ENCODE measurements at places on chromosomes 16 and 17.

DNA sequence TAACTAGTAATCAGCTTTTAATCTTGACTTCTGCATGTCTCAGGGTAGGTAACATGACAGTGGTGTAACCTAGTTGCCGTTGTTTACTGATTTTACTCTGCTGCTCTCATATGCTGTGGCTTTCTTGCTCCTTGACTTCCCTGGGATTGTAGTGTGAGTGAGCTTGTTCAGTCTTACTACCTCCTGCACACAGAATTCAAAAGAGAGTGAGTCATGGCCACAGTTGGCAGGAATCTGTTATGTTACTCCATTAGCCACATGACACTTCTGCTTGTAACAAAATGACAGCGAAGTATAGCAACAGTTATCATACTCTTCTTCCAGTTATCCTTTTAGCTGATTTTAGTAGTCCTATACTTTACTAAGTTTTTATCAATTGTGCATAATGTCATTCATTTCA, 18.8 kb downstream of the TNRC6A start:
- no peak for DNase-seq

- DNase-seq: no peak
These were observed 10.0 kb downstream of the SLC46A1 start for GRCh38 chr17:28395968-28396367.

DNA sequence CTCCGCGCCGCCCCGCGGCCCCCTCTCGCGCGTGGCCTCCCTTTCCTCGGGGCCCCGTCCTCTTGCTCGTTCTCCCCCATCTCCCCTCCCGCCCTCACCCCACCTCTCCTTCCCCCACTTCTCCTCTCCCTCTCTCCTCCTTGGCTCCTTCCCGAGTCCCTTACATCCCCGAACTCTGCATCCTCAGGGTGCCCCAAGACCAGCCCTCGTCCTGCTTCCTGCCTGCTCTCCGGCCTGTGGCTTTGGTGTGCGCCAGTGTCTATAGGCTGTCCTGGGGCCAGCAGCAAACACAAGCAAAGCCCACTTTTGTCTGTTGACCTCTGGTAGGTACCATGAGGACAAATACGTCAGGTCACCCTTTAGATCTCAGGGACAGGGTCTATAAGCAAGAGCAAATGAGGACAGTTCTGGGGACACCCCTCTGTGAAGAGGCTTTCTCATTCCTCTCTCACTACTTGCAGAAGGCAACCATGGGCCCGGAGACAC, 284 bp upstream of the COPZ2 start:
- DNase-seq: no peak

- DNase-seq: no peak
These were observed 154.0 kb downstream of the C16orf78 start for GRCh38 chr16:49527611-49528010.

DNA sequence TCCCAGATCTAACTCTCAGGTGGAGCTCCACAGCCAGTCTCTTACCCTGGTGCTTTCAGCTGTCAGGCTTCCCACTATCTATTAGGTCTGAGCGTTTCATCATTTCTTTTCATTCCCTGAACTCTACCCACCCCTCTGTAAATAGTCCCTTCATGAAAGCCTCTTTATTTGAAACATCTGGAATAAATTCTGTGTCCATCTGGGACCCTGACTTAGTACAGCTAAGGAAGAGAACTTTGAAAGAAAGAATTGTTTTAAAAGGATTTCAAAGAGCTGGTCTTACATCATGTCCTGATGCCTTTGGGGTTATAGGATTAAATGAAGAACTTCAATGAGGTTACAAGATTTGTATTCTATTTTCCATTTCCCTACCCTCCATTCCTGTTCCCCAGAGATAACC, 388.5 kb upstream of the CA10 start:
- DNase-seq: no peak

DNA sequence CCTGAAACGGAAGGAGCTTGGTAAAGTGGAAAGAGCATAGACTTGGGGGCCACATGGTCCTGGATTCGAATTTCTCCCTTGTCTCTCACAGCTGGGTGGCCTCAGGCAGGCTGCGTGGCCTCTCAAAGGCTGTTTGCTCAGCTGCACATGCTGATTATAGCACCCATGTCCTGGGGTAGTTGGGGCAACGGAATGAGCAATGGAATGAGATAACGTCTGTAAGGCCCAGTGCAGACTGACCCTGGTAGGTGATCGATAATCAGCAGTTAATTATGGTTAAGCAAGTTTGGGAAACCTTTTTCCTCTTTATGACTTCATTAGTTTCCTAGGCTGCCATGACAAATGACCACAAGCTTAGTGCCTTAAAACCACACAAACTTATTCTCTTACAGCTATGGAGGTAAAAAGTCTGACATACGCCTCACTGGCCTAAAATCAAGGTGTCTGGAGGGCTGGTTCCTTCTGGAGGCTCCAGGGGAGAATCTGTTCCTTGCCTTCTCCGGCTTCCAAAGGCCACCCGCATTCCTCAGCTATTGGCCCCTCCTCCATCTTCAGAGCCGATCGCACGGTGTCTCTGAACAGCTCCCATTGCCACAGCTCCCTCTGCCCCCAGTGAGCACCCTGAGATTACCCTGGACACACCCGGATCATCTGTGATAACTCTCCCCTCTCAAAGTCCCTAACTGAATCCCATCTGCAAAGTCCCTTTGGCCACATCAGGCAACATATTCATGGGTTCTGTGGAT, 294.9 kb upstream of the FOXF1 start:
- DNase-seq: no peak

DNA sequence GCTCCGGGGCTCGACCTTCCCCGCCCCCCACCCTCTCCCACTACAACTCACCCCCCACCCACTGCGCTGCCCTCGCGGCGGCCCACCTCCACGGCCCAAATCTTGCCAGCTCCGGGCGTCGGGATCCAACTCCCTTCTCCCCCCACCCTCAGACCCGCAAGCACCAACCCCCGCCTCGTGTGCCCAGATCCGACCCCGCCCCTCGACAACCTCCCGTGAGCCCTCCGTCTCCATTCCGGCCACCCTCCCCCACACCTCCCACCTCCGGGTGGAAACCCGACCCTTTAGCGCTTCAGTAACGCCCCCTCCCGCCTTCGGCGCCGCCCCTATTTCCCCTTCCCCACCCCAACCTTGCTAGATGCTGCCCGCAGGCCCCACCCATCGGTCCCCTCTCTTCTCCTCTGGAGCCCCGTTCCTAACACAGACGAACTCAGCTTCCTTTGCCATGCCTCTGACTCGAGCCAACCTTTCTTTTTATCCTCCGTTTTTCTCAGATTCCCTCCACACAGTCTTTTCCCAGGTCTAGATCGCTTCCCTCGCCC, 717 bp downstream of the UBE2Z start:
- peak; percentile 95 for DNase-seq

GRCh38 chr17:54814371-54814770, 86.3 kb upstream of the TOM1L1 start:
- no peak for DNase-seq

- no peak for DNase-seq
These were observed 147.3 kb downstream of the CCDC182 start for GRCh38 chr17:57597531-57598453.
